ENCODE measurements at places on chromosomes 11 and 22.

GRCh38 chr22:26922806-26923205 is 265.4 kb downstream of the MIAT start:
- H3K27me3 ChIP-seq = no peaks in the 10 kb centered on the region
- H3K27ac ChIP-seq = no peak overlapping the region

GRCh38 chr22:29971607-29972006 is 88.6 kb downstream of the MTMR3 start:
- no peaks in the 10 kb centered on the region for H3K4me1 ChIP-seq
- no peak overlapping the region for H3K4me3 ChIP-seq
- H3K27ac ChIP-seq = no peak overlapping the region
- no peaks in the 10 kb centered on the region for H3K27me3 ChIP-seq

GRCh38 chr11:46710821-46711269 is 8.2 kb upstream of the F2 start:
- H3K27me3 ChIP-seq = no peaks in the 10 kb centered on the region
- DNase-seq = peak; percentile 93
- H3K4me3 ChIP-seq = no peak overlapping the region
- H3K4me1 ChIP-seq = peaks cover 18% of the 10 kb centered on the region
- peaks cover 18% of the 10 kb centered on the region for H3K36me3 ChIP-seq
- H3K27ac ChIP-seq = peak overlapping the region; percentile 85

GRCh38 chr11:49208006-49208721 is at the start of gene FOLH1:
Gene FOLH1, minus strand, starts transcription at chr11:49208602. Its CDS starts 193 bp downstream, at chr11:49208409.
- H3K4me1 ChIP-seq = no peaks in the 10 kb centered on the region
- no peaks in the 10 kb centered on the region for H3K36me3 ChIP-seq
- no peak within 1 kb of the TSS for H3K4me3 ChIP-seq
- no peak for DNase-seq
- H3K27ac ChIP-seq = no peak within 1 kb of the TSS
- H3K27me3 ChIP-seq = no peaks in the 10 kb centered on the region

- peaks cover 13% of the 10 kb centered on the region for H3K36me3 ChIP-seq
- H3K4me3 ChIP-seq = no peak overlapping the region
- H3K27ac ChIP-seq = peak overlapping the region; percentile 67
- H3K4me1 ChIP-seq = peaks cover 35% of the 10 kb centered on the region
Observed at GRCh38 chr11:68329978-68330699, 17.7 kb downstream of the LRP5 start.

DNA sequence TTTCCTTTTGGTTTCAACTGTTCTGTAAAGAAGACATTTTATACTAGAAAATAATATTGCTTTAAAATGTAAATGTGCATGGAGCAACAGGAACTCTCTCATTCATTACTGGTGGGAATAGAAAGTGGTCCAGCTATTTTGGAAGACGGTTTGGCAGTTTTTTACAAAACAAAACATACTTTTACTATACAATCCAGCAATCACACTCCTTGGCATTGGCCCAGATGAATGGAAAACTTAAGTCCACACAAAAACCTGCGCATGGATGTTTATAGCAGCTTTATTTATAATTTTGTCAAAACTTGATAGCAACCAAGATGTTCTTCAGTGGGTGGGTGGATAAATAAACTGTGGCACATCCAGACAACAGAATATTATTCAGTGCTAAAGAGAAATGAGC is 49.9 kb upstream of the SEPTIN5 start:
- peaks cover 25% of the 10 kb centered on the region for H3K4me1 ChIP-seq
- DNase-seq = no peak

DNA sequence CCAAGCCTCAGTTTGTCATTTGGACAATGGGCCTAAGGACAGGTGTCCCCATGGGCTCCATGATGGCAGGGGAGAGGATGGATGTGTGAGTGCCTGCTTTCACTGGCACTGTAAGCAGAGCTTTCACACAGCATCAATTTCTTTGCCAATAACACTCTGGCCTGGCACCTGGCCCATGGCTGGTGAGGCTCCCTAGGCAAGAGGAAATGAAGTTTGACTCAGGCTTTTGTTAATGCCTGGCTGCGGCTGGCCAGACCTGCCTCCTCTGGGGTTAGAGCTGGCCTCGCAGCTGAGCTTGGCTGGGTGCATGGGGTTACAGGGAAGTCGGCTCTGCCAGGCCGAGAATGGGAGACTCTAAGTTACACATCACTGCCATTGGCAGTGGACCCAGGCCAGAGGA is 30.0 kb upstream of the SEZ6L start:
- H3K36me3 ChIP-seq = no peaks in the 10 kb centered on the region
- no peak overlapping the region for H3K4me3 ChIP-seq
- no peak for DNase-seq
- H3K4me1 ChIP-seq = no peaks in the 10 kb centered on the region
- H3K27ac ChIP-seq = no peak overlapping the region

- no peaks in the 10 kb centered on the region for H3K27me3 ChIP-seq
- no peak overlapping the region for H3K4me3 ChIP-seq
- no peak overlapping the region for H3K27ac ChIP-seq
- H3K36me3 ChIP-seq = no peaks in the 10 kb centered on the region
- no peaks in the 10 kb centered on the region for H3K4me1 ChIP-seq
Observed at GRCh38 chr11:121439759-121440158, 12.4 kb upstream of the SORL1 start.

- DNase-seq = no peak
- no peak overlapping the region for H3K4me3 ChIP-seq
- no peaks in the 10 kb centered on the region for H3K4me1 ChIP-seq
- H3K27ac ChIP-seq = no peak overlapping the region
Observed at GRCh38 chr11:95419915-95420314, 188.9 kb upstream of the SESN3 start.

DNA sequence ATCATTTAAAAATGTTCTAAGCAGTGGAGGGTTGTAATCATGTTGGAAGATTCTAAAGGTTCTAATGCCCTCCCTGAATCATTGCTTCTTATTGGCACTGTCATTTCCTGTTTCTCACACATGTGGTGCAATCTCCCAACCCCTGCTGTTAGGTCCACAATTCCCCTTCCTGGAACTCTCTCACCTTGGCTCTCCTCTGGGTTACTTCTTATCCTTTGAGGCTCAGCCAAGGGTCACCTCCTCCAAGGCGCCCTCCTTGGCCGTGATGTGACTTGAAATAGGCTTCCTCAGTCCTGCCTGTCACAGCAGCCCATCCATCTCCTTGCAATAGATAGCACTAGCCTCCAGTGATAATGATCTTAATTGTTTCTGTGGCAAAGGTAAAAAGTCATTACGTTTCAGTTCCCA is 149.8 kb downstream of the TTC17 start:
- no peak for DNase-seq
- H3K4me1 ChIP-seq = no peaks in the 10 kb centered on the region
- no peaks in the 10 kb centered on the region for H3K36me3 ChIP-seq
- peaks cover 10% of the 10 kb centered on the region for H3K27me3 ChIP-seq

- H3K36me3 ChIP-seq = no peaks in the 10 kb centered on the region
- H3K4me3 ChIP-seq = no peak overlapping the region
- DNase-seq = no peak
- peaks cover 8% of the 10 kb centered on the region for H3K27me3 ChIP-seq
- no peaks in the 10 kb centered on the region for H3K4me1 ChIP-seq
Observed at GRCh38 chr11:133814588-133815100, 30.7 kb downstream of the SPATA19 start.

DNA sequence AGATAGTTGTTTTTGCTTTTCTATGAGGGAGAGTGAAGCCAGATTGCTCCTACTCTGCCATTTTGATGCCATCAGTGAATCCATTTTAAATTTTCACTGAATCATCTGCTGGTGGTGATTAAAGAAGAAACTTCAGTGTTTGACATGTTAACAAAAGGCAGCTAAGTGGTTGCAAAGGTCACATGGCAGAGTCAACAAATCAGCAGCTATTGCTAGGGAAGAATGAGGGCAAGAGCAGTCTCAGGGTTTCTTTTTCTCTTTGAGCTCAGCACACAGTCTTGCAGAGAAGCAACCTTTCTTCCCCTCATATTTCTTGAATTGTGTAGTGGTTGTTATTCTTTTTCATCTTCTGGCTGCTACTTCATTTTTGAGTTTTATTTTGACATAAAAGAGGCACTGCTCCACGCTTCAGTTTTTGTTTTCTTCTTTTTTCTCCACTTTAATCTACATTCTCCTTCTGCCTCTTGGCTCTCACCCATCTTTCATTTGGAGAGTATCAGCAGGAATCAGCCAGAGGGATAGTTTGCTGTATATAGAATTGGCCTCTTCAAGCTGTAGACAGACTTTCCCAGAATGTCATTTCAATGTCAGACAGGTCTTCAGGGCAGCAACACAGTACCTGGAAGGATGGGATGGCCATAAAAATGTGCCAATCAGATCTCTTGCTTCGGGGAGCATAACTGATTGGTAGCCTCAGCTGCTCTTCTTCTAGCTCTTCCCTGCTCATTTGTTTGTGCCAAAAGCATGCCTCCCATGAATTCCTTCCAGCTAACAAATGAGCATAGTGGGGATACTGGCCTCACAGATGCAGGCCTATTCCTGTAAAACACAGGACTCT is 153.9 kb downstream of the TRPC6 start:
- H3K36me3 ChIP-seq = no peaks in the 10 kb centered on the region
- no peak overlapping the region for H3K27ac ChIP-seq
- H3K4me1 ChIP-seq = no peaks in the 10 kb centered on the region
- no peaks in the 10 kb centered on the region for H3K27me3 ChIP-seq
- no peak overlapping the region for H3K4me3 ChIP-seq

- H3K4me1 ChIP-seq = peaks cover 4% of the 10 kb centered on the region
- DNase-seq = no peak
- H3K27ac ChIP-seq = no peak overlapping the region
- no peaks in the 10 kb centered on the region for H3K27me3 ChIP-seq
Observed at GRCh38 chr11:76564364-76564763, 106.2 kb downstream of the LRRC32 start.

Measured in SJCRH30 (cell line).